GF-D8 (cell line): ENCODE measurements at places on chromosomes 4 and X.

GRCh38 chr4:8838961-8839431 lies 32.6 kb downstream of the HMX1 start:
- DNase-seq, result no peak

DNA sequence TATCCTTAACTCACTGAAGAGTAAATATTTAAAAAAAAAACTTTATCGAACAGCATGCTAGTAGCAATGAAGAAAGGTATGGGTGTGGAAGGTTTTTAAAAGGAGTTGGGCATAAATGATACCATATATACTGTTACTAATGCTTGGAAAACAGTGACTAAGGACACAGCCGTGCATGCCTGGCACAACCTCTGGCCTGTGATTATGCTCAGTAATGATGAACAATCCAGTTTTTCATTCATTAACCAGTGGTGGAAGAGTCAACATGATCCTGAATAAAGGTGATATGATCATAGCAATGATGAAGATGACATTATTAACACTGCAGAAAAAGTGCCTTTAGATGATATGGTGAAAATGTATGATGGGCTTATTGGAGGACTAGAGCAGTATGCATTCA lies 43.9 kb upstream of the GPR50 start:
- DNase-seq, result no peak

DNA sequence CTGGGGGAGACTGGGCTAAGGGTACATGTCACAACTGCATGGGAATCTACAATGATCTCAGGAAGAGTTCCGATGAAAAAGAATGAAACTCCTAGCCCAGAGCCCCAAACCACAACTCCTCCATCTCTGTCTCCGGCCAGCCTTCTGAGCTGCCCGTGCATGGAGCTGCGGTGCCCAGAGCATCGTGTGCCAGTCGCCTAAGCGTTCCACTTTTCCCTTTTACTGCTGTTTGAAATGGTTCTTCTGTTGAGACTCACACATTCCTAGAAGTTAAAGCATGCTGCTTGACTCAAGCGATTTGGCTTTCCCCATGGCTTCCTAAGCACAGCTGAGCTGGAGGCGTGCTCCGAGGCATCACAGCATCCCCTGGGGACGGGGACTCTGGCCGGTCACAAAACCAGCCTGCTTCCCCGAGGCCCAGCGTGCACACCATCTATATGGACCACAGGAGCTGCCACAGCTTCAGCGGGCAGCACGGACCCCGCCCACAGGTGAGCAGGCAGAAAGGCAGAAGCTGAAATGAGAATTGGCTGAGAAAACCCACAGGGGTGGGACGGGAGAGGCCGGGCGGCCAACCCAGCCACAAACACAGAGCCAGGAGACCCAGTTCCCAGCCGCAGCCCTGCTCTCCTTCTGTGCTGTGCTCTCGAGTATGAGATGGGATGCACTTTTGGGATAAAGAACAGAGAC lies 5.0 kb downstream of the CCNQ start:
- no peak for DNase-seq

- no peak for DNase-seq
Observed at GRCh38 chr4:89598602-89599001, 238.4 kb downstream of the SNCA start.

DNA sequence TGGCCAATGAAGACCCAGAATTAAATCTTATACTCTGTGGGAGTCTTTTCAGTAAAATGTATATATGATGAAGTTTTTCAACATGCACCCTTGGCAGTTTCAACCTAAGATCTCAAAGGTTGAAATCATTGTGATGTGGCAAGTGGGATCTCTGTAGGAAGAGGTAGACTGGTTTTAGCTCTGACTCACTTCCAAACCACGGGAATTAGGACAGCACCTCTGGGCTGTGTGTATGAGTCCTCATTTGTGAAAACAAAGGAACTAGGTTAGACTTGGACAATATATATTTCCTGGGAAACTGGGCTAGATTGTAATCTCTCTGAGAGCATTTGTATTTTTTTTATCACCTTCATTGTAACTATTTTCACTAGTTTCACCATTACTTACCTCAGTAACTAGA lies 333.0 kb downstream of the ADGRL3 start:
- DNase-seq, result no peak

DNA sequence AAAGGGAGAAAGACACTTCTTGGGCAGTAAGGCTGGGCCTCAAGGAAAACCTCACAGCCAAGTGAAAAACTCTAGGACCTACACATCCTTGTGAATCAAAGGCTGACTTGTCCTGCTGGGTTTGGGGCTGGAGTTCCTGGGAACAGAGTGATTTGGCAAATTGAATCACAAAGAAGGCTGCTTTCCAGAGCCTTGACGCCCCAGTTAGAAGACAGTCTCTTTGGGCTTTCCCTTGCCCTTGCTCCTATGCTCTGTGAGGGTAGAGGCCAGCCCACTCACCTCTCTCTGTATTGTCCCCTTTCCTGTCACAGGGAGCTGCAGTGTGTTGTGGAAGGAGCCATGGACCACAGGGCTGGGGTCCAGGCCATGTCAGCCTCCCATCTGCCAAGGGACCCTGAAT lies 9.6 kb downstream of the AMER1 start:
- no peak for DNase-seq

- DNase-seq, result no peak
Observed at GRCh38 chr4:44738615-44739014, 12.3 kb upstream of the GNPDA2 start.

DNA sequence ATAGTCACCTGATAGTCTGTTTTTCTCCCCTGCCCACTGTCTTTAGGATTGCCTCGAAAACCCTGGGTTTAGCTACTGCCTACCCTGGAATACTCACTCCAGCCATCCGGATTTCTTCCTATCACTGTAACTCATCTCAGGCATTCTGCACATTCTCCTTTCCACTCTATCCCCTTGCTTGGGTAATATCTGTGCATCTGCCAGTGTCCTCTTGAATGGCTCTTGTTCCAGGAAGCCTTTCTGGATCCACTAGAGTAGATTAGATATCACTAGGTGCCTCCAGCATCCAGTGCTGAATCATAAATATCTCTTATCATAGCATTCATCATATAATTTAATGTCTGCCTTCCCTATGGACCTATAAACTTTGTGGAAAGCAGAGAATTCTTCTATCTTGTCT lies 17.1 kb upstream of the GALNT7 start:
- DNase-seq, result no peak

- DNase-seq, result no peak
Observed at GRCh38 chr4:57544811-57545654, 434.8 kb upstream of the IGFBP7 start.

GRCh38 chr4:47219586-47219985 lies 188.2 kb downstream of the GABRB1 start:
- DNase-seq, result no peak

GRCh38 chr4:138978028-138978585 lies 37.5 kb upstream of the NOCT start:
- DNase-seq, result no peak

DNA sequence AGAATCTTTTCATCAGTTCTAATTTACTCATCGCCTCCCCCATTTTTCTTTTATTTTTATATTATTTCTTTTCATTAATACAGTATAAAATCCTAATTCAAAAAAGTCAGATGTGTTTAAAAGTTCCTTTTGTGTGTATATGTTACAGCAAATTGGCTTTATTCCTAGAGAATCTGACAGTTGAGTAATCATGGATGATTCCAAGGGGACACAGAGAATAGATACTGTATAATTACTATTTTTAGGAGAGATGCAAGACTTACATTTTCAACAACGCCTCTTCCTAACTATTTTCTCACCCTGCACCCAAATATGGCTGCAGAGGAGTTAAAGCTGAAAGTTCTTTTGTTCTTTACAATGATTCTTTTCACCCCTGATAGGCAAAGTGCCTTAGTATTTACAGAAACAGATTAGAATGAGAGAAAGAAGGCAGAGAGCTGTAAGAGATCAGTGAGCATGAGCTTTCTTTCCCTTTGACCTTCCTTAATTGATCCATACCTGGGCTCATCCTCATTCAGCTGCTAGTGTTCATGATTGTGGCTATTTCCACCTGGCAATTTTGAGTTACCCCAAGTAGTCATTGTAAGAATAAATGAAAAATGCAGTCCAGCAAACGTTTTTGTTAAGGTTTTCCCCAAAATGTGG lies 210.8 kb downstream of the SLC4A4 start:
- DNase-seq, result no peak

GRCh38 chr4:76498550-76498949 lies 63.5 kb downstream of the SHROOM3 start:
- no peak for DNase-seq

GRCh38 chr4:4486969-4487368 lies 54.9 kb downstream of the STX18 start:
- no peak for DNase-seq
